Motor neuron (in vitro differentiated cells): ENCODE measurements at places on chromosomes 6 and 20.

- ATAC-seq: peak; percentile 67
Observed at GRCh38 chr6:30006170-30007131, 54.6 kb upstream of the POLR1H start.

DNA sequence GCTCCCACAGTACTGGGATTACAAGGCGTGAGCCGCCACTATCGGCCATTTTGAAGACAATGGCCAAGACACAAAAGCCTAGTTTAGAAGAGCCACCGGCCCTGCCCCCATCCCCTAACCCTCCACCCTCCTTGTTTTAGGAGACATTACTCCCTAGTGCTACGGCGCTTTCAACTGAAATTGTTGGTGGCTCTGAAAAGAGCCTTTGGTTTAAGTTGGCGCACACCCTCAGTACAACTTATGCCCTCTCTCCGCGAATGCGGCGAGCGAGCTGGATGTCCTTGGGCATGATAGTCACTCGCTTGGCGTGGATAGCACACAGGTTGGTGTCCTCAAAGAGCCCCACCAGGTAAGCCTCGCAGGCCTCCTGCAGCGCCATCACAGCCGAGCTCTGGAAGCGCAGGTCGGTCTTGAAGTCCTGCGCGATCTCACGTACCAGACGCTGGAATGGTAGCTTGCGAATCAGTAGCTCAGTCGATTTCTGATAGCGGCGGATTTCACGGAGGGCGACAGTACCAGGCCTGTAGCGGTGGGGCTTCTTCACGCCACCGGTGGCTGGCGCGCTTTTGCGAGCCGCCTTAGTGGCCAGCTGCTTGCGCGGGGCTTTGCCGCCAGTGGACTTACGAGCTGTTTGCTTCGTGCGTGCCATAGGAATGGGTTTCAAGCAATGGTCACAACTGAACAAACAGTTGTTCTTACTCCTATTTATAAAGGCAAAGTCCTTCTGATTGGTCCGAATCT lies 114.9 kb upstream of the BTN3A2 start:
- peak; percentile 22 for ATAC-seq

DNA sequence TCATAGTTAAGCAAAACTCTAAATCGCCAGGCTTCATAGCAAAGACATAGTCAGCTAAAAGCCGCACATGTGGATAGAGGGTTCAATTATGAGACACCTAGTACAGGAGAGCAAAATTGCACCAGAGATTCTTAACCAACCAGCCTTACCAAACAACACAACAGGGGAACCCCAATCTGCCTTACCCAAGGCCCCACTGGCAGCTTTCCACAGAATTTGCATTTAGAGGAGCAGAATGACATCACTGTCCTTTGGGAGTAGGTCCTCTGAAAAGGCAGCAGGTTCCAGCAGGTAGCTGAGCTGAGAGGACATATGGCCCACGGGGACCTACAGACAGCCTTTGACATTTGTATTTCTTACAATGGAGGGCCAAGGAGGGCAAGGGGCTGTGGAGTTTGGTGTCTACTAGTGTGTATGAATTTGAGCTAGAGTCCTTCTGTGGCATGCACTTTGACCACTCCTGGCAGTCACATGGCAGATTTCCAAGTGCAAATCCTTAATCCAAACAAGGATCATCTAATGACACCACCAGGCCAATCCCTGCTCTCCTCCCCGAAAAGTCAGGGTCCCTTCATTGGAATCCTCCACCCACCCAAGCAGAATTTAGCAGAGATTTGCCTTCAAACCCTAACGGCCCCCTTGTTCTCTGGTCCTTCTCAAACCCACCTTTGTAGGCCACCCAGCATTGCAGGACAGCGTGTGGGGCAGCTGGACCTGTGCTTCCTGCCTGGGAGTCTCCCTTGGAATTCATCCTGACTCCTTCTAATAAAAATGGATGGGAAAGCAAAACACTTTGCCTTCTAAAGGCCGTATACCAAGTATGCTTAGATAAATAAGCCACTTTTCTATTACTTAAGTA lies 171.2 kb upstream of the SUPT3H start:
- no peak for ATAC-seq

- ATAC-seq: no peak
Observed at GRCh38 chr6:129946439-129947140, 71.8 kb upstream of the L3MBTL3 start.

DNA sequence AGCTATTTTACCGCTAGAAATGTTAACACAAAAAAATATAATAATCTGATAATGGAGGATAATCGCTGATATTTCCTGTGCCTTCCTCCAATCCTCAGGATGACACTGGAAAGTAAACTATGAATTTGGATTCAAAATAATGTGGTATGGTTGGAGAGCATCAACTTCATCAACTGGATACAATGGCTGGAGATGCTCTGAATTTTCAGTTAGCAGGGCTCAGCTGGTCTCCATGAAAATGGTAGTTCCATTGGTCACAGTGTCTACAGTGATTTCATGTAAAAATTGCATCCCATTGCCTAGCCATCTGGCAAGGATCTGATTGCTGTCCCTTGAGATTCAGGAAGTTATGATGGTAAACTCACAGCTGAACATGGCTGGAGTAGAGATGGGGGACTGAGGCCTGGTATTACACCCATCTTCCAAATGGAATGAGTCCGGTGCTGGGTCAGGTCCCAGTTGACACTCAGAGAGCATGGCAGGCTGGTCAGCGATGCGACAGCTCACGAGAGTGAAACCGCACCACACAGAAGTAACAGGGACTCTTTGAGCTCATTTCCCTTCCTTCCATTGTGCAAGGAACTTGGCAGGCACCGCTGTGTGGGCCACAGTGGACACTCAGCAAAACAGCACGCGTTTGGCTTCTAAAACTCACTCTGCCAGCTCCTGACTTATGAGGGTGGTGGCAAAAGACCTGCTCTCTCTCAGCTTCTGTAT lies 142.4 kb upstream of the TNFAIP3 start:
- ATAC-seq: no peak

GRCh38 chr6:146200176-146200575 lies 171.3 kb downstream of the GRM1 start:
- ATAC-seq: peak; percentile 84

DNA sequence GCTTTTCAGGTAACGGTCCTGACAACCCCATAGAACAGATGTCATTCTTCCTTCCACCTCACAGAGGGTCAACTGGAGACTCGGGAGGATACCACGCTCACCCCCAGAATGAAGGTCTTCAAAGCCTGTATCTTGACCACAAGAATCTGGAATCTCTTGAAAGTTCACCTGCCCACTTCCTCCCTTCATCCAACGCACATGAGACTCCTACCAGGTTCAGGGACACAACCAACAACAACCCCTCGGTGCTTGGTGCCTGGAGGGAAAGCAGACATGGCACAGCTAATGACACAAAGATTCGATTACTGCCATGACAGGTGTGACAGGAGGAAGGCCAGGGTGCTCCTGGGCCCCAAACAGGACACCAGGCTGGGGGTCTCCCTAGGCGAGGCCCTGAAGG lies 8.2 kb downstream of the PMEPA1 start:
- ATAC-seq: no peak

- peak; percentile 37 for ATAC-seq
Observed at GRCh38 chr6:9412951-9413559, 977.7 kb upstream of the SLC35B3 start.

DNA sequence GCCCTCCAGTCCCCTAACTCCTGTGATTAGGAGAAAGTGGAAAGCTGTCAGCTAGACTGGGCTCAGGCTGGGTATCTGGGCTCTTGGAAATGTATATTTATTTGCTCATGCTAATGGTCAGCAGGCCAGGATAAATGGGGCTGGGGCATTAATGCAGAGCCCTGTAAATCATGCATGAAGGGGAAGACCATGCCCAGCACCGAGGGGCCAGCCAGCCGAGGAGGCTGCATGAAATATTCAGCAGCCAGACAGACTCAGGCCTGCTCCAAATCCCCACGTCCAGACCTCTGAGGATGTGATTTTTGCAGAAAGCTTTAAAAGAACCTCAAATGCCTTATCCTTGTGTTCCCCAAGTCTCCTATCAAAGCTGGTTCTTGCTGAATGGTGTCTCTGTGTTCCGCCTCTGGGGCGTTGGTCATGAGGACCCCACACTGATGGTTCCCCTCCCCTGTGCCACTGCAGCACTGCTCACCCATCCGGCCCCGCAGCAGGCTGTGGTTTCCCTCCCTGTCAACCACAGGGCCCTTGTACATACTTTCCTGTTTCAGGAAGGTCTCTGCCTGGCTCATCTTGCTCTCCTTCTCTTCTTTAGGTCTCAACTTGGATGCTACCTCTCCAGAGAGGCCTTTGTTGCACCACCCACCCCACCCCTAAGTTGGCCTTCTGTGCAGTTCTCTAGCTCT lies 358.4 kb downstream of the CDH26 start:
- no peak for ATAC-seq

- ATAC-seq: peak; percentile 44
Observed at GRCh38 chr6:119077643-119078375, 655 bp downstream of the FAM184A start.

- no peak for ATAC-seq
Observed at GRCh38 chr20:33281550-33282146, 1.4 kb upstream of the BPIFB1 start.

DNA sequence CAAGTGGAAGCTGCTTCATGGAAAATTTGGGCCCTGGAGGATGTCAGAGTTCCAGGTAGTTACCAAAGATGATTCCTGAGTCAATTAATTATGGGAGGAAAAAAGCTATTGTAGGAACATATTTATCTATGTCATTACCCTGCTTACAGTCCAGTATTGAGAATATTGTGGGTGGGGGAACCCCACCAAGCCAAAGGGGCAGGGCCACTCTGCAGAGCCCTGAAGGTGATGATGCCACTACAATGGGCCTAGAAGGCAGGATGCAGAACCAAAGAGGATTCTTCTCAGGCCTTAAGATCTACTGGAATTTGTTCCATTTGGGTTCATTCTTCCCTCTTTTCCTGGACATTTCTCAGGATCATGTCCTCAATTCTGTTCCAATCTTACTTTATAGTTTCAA lies 375.2 kb upstream of the MARCKS start:
- no peak for ATAC-seq

- ATAC-seq: no peak
Observed at GRCh38 chr6:81999826-82000225, 247.3 kb upstream of the TENT5A start.

- no peak for ATAC-seq
Observed at GRCh38 chr20:671252-672030, 4.2 kb downstream of the SCRT2 start.

GRCh38 chr6:135853227-135853626 lies 1.7 kb downstream of the PDE7B start:
- ATAC-seq: no peak

DNA sequence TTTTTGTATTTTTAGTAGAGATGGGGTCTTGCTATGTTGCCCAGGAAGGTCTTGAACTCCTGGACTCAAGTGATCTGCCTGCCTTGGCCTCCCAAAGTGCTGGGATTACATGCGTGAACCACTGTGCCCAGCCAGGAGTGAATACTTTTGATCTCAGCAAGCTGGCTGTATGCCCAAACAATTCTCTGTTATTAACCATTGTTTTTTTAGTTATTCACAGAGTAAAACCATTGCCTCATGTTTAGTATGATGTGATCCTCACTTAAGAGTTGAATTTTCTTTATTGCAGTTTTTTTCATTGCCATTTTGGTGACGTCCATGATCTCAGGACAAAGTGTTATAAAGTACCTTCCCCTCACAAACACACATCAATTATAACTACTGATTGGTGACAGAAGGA lies 14.8 kb downstream of the C6orf141 start:
- ATAC-seq: no peak
